ENCODE measurements at places on chromosomes 2 and 18.
A peak's percentile ranks its signal among the peaks of the same experiment; 100 is the strongest.

DNA sequence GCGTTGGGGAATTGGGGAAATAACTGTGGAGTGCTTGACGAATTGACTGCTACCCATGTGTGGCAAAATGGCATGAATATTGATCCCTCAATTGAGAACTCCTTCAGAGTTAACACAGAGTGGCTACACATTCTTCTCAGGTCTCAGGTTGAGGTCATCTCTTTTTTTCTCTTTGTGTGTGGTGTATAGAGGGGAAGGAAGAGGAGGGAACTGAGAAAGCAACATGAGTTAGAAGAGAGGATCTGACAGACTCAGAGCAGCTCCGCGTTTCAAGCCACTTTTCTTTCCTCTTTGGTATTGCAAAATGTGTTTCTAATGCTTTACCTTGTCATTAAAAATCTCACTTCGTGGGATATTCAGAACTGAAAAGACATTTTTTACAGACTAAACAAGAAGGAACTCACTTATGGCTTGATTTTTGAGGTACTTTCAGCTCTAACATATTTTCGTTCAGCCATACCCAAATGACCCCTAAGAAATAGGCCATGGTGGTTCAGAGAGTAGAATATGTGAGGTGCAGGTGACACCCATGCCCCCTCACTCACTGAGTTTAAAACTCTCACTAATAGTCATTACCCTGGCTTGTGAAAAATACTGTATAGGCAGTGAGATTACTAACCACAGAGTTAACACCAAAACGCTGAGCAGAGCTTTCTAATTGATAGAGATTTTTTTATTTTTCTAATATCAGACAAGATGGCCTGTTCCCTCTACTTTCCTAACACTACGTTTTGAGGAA, 22.5 kb downstream of the STAT4 start:
- no peak for DNase-seq

GRCh38 chr2:43714164-43714563, 37.9 kb upstream of the C1GALT1C1L start:
- no peak for DNase-seq

GRCh38 chr18:48238206-48238605, 171.0 kb downstream of the ZBTB7C start:
- no peak for DNase-seq

- DNase-seq: no peak
Observed at GRCh38 chr2:62595474-62595873, 89.5 kb upstream of the TMEM17 start.

- no peak for DNase-seq
Observed at GRCh38 chr2:210901326-210901725, 344.9 kb downstream of the CPS1 start.

GRCh38 chr18:45723567-45724355, at the start of gene SLC14A1:
Gene SLC14A1, plus strand, starts transcription at chr18:45724181. Its CDS starts 6,140 bp downstream, at chr18:45730321.
- DNase-seq: no peak

GRCh38 chr2:85326406-85327159, 1.2 kb downstream of the TGOLN2 start:
- no peak for DNase-seq

GRCh38 chr2:44155666-44156446, 12.8 kb upstream of the PPM1B start:
- DNase-seq: no peak

GRCh38 chr2:100835006-100835659, 15.2 kb downstream of the NPAS2 start:
- no peak for DNase-seq

DNA sequence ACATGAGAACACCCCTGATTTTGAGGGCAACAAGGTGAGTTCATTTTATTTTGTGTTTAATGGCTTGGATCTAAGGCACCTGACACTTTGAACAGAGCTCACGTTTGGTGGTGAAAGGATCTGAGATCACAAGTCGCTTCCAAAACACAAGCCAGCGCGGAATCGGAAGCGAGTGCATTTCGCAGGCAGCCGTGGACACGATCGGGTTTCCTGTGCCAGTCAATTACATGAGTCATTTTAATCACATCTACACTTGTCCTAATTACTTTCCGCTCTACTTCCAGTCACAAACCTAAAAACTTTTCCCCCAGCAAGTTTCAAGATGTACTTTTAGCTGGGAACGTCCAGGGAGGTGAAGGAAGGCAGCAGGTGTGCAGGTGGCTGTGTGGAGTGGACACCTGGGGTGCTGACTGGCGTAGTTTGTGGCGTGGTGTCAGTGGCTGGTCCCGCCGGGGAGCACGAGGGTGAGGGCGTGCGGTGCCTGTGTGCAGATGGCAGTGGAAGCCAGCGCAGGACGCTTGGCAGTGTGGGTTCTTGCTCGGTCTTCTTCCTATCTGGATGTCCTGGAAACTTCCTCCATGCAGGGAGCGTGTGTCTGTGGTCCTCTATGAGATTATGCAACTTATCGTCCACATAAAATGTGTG, 75.6 kb downstream of the DCDC2C start:
- DNase-seq: no peak

DNA sequence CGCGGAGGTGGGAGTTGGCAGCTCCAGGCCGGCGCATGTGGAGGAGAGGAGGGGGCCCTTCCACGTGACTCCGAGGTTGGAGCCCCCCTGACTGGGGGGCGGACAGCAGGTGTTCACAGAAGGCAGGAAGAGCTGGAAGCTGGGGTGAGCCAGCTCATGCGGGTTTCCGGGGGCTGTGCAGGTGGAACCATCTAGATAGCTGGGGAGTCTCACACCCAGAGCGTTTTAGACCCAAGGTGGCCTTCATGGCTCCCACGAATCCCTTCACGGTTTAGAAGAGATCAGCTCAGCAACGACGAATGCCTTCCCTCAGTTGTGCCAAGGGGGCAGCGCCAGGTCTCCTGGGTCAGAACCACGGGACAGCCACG, 740.5 kb upstream of the SALL3 start:
- no peak for DNase-seq

GRCh38 chr2:143686585-143687164, 557.5 kb downstream of the ARHGAP15 start:
- no peak for DNase-seq

DNA sequence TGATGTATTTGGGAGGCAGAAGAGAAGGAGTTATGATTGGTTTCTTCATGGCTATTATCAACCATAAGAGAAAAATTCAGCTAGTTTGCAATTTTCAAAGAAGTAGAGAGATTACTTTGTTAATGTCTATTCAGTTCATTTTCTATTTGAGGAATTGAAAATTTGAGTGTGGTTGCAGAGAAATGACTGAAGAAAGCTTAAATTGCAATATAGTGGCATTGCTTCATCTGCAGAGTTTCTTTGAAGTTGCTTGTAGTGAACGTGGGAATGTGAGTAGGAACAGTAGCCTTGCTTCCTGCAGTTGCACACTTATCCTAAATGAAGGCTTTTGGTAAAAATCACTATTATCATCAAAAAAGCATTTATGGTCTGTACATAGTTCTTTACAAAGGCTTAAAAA, 14.7 kb upstream of the CYRIA start:
- DNase-seq: no peak

DNA sequence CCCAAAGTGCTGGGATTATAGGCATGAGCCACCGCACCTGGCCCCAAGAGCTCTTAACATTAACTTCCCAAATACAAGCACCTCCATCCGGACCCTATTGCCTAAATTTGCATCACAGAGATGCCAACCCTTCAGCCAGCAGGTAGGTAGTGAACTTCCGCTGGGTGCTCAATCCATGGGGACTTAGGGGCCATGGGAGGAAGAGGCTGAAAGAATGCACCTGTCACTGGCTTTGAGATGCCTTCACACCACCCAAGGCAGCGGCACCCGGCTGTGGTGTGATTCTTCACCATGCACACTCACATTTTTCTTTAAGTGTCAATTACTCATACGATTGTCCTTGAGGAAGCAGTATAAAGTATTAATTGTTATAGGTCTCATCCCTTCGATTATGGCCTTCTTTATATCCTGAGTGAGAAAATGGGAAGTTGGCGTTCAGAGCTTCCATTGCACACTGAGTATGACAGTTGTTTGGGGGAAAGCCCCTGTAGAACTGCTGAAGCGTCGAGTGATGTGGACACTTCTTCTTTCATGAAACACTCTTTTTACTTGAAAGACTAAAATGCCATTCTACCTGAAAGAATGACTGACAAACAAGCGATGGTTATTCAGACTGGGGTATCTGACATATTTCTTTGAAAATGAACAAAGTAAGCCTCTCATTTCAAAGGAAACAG, 51.8 kb upstream of the BIN1 start:
- DNase-seq: peak; percentile 6
